Activated T-cell treated with anti-CD3 and anti-CD28 coated beads, Interleukin-2, amount 50 U/mL, for 4 hours (primary cell): ENCODE measurements at places on chromosomes 7 and 10.

DNA sequence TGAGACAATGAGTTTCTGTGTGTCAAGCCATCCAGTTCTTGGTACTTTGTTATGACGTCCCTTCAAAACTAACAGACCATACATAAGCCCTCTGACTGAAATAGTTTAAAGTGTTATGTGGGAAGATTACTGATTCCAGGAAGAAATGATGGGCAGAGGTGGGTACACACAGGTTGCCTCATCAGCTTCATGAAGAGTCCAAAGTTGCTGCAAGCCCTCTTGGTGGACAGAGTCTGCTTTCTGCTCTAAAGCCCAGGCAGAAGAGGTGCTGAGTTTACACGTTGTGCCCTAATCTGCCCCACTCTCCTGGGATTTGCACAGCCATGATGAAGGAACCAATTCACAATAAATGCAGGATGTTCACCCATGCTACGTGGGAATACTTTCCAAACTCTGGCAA is 187.4 kb downstream of the PARD3 start:
- no peak for DNase-seq

- no peak for DNase-seq
These were observed 12.1 kb downstream of the ADAMTS14 start for GRCh38 chr10:70684374-70684773.

GRCh38 chr10:110709444-110709828 is 65.3 kb downstream of the RBM20 start:
- no peak for DNase-seq

- no peak for DNase-seq
These were observed 27.6 kb downstream of the MKI67 start for GRCh38 chr10:128098631-128099030.

DNA sequence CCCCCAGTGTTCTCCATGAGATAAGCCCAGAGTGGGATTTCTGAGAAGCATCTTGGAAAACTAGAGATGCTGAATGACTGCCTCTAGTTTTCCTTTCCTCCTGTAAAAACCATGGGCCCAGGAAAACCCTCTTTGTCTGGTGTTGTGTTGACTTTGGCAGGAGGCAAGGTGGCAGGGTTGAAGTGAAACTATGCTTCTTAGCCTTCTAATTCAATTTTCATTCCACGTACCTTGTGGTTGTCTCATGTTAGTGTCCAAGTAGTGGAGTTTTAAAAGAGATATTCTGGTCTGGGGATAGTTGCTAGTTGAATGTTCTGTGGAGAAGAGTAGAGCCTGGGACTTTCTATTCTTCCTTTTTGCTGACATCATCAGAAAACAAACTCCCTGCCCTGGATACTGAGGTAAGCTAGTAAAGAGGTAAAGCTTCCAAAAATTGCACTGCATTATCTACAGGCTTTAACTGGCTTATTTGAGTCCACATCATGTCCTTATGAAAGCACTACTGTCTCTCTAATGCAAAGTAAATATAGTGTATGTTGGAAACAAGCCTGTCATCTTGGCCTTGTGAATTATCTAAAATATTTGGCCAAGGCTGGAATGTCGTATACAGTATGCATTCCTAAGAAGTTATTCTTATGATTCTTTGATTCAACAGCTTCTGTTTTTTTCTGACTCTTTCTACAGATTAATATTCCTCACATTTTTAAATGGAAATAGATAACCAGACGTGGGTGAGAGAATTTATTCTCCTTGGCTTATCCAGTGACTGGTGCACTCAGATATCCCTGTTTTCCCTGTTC is at the start of gene OR2F2:
TSS of gene OR2F2 (plus strand) at position 708 of the 800 bp plus-strand sequence. CDS start at position 708, 0 bp downstream.
- no peak for DNase-seq

GRCh38 chr7:129773328-129773731 is 161.8 kb downstream of the NRF1 start:
- no peak for DNase-seq

DNA sequence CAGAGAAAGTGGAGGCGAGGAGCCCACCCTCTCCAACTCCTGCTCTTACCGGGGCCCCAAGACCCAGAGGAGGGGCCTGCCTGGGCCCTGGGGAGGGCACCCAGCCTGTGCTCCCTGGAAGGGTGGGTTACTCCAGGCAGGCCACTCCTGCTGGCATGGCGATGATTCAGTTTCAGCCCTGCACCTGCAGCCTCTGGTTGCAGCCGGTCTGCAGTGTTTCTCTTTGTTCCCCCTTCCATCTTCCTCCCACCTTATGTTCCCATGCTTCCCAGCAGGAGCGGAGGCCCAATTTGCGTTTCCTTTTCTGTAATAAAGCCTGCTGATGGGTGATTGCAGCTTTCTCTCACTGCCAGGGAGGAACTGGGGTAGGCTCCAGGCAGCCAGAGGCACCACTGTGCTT is 53.2 kb upstream of the FAM20C start:
- no peak for DNase-seq

GRCh38 chr10:133465191-133465949 is 11.6 kb downstream of the SCART1 start:
- DNase-seq: no peak

DNA sequence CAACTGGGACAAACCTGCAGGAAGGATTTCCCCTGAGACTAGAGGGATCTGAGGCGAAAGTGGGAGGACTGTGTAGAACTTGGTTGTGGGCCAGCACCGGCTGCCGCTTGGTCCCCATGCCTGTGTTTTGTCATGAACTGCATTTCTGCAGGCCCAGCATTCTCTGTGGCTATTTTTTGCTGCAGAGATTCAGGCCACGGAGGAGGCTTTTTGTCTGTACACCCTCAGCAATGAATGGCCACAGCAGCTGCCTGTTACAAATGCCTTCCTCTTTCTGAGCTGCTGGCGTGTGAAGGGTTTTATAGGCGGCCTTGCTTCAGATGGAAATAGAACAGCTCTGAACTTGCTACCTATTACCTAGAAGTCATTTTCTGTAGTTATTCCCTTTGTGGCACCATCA is 164.4 kb downstream of the SH2D4B start:
- DNase-seq: no peak

DNA sequence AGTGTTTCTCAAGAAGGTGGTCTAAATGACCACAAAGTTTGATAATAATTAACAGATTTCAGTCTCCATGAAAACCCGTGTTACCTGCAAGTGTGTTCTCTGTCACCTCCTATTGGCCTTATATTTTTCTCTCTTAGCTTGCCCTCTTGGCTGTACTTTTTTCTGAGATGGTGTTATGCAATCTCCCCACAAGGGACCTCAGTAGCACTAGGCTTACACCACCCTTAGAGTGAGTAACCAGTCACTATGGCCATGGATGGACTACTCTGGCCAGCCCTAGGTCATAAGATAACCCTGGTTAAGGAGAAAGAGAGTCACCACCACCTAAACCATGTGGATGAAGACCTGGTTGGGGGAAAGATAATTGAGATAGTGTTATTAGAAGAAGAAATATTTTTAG is 76.8 kb downstream of the NPSR1 start:
- no peak for DNase-seq

DNA sequence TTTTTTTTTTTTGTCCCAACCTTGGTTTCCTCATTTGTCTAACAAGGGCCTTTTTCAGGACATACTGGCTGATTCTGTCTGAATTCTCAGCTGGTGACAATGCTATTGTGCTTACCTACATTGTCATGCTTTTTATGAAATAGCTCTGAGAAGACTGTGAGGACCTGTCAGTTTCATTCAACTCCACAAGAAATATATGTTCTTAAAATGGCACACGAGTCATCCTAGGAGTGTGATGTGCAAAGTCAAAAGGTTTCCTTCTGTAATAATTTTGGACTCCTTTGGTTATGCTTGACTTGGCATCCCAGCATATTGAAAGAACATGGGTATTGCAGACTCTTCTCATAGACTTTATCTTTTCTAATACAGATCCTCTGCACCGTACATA is 316.0 kb downstream of the GFRA1 start:
- no peak for DNase-seq

- no peak for DNase-seq
These were observed 111.3 kb downstream of the POU6F2 start for GRCh38 chr7:39088730-39089593.

DNA sequence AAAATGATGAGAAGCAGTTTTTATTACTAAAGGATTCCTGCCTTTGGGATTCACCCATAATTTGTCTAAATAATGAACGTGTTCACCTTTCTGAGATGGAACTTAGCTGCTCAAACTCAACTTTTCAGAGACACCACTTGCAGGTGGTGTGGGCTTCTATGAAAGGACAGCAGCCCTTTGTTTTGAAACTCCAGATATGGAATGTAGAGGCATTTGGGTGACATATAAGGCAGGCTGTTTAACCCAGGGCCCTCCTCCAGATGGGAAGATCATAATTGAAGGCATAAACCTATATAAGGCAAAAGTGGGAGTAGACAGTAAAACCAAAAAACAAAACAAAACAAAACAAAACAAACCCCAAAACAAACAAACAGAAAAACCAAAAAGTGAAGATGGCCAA is 11.9 kb upstream of the HUS1 start:
- DNase-seq: no peak

- no peak for DNase-seq
These were observed 7.3 kb upstream of the FEZF1 start for GRCh38 chr7:122311734-122312450.

DNA sequence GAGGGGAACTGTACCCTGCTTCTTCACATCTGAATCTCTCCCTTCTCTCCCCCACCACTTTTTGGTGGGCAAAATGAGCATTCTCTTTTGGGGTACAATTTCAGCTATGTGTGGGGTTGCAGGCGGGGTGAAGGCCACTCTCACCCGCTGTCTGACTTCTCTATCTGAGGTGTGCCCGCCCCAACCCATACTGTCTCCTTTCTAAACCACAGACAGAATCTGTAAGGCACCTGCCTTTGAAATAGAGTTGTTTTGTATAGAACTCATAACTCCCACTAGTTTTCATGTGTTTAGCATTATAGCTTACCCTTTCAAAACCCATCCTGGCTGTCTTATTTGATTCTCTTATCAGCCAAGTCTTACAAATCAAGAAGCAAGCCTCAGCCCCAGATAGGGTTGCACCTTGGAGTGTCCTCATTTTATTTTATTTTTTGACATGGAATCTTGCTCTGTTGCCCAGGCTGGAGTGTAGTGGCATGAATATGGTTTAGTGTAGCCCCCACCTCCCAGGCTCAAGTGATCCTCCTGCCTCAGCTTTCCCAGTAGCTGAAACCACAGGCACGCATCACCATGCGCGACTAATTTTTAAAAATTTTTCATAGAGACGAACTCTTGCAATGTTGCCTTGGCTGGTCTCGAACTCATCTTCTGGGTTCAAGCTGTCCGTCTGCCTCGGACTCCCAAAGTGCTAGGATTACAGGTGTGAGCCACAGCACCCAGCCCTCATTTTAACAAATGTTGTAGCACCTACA is 11.9 kb downstream of the TSPAN14 start:
- peak; percentile 38 for DNase-seq

DNA sequence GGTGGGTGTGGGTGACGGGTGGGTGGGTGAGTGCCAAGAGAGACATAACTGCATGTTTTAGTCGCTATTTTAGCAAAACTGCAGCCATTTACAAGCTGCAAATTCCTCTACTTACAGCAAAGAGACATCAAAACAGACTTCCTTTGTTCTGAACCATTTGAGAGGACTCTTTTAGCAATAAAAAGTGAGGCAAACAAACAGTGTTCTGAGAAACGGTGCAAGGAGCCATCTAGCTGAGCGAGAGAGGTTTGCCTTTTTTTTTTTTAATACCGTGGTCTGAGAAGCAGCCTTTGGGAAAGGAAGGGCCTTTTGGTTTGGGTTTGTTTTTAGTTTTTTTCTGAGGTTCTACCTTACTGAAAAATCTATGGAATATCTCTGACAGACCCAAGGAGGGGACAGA is 62.9 kb downstream of the SCRN1 start:
- no peak for DNase-seq

DNA sequence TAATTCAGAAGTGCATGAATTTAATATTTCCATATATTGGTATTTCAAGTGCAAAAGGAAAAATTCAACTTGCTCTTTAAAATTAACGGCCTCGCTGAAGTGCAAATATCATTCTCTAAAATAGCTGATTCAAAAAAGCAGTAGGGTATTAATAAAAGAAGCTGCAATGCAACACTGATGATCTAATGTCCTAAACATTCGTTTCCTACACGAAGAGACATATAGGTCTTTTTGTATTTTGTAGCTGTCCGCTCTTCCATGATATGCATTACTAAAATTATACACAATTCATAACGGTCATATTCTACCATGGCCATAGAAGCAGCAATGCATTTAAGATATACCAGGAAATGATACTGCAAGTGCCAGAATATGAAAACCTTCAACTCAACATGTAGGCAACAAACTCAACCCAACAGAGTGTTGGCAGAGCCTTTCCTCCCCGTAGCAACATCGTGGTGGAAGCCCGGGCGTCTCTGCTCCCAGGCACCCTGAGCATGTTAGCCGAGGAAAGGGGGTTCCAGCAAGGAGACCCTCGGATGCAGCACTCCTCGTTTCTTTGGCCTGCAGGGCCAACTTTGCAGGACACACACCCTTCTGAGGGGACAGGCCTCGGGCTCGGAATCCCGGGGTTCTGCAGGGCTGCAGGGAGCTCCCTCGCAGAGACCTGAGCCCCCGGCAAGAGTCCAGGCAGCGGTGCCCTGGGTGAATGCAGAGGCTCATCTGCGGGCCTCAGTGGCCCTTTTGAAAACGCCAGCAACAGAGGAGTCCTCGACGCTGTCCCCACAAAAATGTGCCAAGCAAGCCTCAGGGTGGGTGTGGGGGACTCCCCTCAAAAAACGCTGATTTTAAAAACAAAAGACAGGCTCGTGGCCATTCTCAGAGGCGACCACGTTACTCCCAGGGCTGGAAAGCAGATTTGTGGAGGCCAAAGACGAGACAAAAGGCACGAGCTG is 1.6 kb downstream of the FAM171A1 start:
- no peak for DNase-seq

- DNase-seq: no peak
These were observed 140.1 kb downstream of the GLI3 start for GRCh38 chr7:42096681-42097561.

GRCh38 chr10:73585327-73585726 is 5.8 kb downstream of the USP54 start:
- no peak for DNase-seq

DNA sequence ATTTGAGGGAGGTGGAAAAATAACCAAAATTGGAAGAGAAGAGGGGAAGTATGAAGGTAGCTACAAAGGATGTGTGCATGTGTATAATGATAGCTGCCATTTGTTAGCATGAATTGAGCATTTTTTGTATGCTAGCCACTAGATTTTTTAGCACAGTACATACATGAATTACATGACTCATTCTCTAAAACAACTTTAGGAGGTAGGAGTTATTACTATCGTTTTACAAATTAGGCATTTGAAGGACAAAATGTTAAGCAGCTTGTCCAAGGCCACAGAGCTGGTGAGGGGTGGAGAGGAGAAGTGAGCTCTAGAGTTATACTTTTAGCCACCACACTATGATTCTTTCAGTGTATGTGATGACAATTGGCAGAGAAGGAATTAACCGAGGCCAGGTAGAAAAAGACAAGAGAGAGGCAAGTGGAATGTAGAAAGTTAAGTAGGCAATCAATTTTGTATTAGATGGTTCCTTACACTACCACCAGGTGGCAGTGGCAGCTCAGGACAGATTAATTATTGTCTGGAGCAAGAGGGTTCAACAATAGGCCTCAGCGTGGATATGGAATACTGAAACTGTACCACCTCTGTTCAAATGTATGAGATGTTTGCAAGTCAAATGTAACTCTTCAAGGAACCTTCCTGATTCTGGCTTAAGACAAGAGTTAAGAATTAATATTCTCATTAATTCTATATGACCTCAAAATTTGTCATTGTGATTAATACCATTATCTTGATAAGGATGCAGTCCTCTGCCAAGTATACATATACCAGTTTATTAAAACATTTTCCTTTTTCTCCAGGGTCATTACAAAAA is 128.0 kb downstream of the MBL2 start:
- DNase-seq: no peak
